ENCODE measurements at places on chromosomes 3 and 15. TPM values are rescaled to one million over a fixed set of nuclear protein-coding genes. Genes with fewer than 3 reads are reported as not detected.

SLC12A1 gene
- total RNA-seq, result not detected

TMIE gene
- total RNA-seq, result 0.07 TPM

PPP4R2 gene
- total RNA-seq, result 64.7 TPM

XIRP1 gene
- total RNA-seq, result 0.07 TPM

ACP3 gene
- total RNA-seq, result 0.33 TPM

GOLGA6L10 gene
- 0.85 TPM for total RNA-seq

CAMKV gene
- total RNA-seq, result not detected

MELTF gene
- total RNA-seq, result 19.6 TPM

SPATA16 gene
- not detected for total RNA-seq

TTC23 gene
- total RNA-seq, result 29.1 TPM

SPRED1 gene
- total RNA-seq, result 50.0 TPM

CEMIP gene
- 994 TPM for total RNA-seq

ECE2 gene
- 0.17 TPM for total RNA-seq

GRM2 gene
- 0.07 TPM for total RNA-seq
